ENCODE measurements at places on chromosomes 11 and 22.

DNA sequence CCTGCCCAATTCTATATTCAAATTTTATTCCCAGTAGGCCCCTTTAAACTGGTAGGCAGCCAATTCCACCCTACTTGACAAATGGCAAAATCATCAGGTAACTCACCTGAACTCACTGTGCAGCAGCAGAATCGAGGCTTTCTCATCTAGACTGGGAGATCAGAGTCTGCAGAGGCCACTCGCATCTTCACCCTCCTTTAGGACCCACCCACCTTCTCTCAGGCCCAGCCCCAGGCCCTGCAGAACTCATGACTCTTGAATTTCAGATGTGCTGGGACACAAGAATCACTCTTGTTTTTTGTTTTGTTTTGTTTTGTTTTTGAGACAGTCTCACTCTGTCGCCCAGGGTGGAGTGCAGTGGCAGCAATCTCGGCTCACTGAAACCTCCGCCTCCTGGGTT, 38.8 kb downstream of the MICAL3 start:
- peak; percentile 37 for DNase-seq

GRCh38 chr11:58567889-58568512, 7.7 kb downstream of the LPXN start:
- peak; percentile 68 for DNase-seq

- no peak for DNase-seq
Observed at GRCh38 chr11:45278714-45279113, 7.4 kb downstream of the SYT13 start.

DNA sequence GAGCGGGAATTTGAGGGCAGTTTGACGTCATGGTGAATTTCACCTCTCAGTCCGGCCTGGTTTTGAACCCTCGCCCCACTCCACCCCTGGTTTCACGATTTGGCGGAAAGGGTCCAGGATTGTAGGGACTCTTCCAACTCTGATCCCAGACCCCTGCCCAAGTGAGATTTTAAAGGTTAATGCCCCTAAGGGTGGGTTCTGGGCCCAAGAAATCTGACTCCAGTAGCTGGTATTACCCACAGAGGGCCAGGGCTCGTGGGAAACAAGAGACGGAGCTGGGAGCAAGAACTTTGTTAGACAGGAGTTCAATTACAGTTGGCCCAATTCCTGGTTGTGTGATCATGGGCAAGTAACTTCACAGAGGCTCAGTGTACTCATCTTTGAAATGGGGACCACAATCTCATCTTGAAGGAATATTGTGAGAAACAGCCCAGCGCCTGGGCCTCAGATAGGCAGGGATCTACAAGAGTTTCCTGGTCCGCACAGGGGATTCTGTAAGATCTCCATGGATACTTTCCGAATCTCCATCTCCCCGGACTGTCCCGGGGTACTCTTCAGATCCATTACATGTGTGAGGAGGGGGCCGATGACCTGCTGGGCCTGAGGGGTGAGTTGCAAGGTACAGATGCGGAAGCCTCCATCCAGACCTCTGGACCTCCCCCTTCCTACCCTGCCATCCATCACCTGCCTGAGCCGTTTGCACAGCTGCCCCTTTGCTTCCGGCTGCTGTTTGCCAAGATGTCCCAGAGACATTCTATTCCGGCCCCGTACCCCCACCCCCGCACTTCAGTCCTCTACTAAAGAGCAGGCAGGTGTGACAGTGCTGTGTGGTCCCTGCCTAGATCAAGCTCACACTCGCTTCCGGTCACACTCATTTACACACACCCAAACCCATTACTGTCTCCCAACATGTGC, 687 bp upstream of the CALCA start:
- DNase-seq, result no peak

GRCh38 chr11:86797133-86797532, 3.2 kb upstream of the PRSS23 start:
- DNase-seq, result no peak

- DNase-seq, result no peak
Observed at GRCh38 chr22:49395617-49396016, 432.1 kb downstream of the BRD1 start.

DNA sequence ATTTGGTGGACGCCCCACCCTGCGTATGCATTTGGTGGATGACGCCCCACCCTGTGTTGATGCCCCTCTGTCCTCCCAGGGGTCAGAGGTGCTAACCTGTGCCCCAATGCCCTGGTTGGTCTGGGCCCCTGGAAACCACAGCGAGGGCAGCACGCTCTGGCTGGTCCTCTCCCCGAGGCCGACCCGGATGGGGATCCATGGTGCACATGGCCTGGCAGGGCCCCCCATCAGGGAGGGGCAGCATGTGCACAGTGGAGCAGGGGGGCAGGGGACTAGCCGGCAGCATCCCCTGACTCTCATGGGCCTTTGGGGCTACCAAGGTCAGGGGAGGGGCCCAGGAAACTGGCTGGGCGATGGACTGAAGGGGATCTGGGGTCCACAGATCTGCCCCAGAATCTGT, 7.6 kb upstream of the MUC5AC start:
- no peak for DNase-seq

GRCh38 chr22:20509344-20510047, 2.1 kb downstream of the MED15 start:
- peak; percentile 62 for DNase-seq

GRCh38 chr11:120830085-120830620, 193.7 kb upstream of the TBCEL start:
- no peak for DNase-seq

- no peak for DNase-seq
Observed at GRCh38 chr22:46047841-46048595, 71.1 kb upstream of the WNT7B start.

- no peak for DNase-seq
Observed at GRCh38 chr22:49262167-49262566, 565.5 kb downstream of the BRD1 start.
